ENCODE measurements at places on chromosomes 5 and 9.

DNA sequence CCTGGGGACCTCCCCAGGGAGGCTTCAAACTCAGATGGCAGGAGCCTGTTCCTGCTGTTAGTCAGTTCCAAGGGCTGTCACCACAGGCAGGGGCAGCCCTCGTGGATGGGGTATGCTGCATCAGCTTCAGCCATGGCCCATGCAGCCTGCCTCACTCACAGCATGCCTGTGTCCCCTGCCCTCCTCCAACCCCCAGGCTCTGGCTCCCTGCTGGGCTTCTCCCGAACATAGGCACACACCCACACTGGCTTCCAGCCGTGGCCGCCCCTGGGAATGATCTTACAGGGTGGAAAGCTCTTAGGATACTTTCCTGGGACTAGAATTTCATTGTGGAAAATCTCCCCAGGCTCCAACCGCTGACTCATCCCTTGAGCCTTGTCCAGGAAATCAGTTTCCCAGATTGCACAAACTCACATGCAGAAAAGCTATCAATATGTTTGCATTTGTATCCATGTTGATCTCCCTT lies 163.8 kb downstream of the SEC61B start:
- no peak for DNase-seq

DNA sequence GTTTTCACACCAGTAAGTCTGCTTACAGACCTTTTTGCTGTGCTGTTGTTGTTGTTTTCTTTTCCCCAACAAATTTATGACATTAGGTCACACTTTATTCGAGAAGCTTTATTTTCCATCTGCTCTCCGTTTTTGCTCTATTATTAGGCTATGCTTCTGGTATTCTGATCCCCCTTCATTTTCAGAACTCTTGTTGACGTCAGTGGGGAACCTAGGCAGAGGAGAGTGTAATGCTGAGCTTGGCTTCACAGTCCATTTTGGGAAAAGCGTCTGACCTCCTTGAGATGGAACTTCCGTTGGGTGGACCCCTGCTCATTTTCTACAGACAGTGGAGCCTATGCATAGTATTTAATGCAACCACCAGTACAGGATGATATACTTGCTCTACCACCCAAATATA lies 387.9 kb upstream of the MEF2C start:
- no peak for DNase-seq

DNA sequence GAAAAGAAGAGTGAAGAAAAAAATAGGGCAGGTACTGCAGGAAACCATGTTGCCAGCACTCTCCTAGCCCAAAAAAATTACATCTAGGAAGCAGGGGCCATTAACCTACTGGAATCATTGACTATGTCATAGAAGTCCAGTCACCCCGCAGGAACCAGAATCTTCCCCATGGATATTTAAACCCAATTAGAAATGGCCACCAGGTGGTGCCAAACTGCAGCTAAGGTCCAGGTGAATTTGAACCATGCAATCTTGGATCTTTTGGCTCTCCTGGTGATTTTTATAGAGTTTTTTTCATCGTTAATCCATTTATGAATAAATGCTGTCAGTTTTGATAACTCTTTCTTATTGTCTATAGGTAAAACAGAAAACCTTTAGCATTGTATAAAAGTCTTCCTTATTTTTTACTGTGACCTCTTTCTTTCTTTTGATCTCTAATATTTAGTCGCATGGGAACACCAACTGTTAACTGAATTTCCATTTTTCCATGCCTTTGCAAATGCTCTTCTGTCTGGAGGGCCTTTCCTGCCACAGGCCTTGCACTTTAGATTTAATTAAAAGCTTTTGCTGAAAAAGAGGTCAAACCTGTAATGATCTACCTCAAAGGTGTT lies 147.5 kb upstream of the FGF10 start:
- peak; percentile 0 for DNase-seq

GRCh38 chr5:116668390-116668789 lies 93.8 kb upstream of the SEMA6A start:
- no peak for DNase-seq

GRCh38 chr9:130543859-130544258 lies 35.5 kb upstream of the FUBP3 start:
- no peak for DNase-seq

DNA sequence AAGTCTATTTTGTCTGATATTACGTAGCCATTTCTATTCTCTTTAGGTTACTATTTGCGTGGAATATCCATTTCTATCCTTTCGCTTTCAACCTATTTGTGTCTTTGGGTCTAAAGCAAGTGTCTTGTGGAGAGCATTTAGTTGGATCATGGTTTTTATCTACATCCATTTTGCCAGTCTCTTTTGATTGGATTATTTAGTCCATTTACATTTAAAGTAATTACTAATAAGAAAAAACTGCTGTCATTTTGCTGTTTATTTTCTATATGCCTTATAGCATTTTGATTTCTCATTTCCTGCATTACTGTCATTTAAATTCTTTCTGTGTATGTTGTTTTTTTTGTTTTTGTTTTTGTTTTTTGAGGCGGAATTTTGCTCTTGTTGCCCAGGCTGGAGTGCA lies 26.0 kb upstream of the UBQLN1 start:
- no peak for DNase-seq

DNA sequence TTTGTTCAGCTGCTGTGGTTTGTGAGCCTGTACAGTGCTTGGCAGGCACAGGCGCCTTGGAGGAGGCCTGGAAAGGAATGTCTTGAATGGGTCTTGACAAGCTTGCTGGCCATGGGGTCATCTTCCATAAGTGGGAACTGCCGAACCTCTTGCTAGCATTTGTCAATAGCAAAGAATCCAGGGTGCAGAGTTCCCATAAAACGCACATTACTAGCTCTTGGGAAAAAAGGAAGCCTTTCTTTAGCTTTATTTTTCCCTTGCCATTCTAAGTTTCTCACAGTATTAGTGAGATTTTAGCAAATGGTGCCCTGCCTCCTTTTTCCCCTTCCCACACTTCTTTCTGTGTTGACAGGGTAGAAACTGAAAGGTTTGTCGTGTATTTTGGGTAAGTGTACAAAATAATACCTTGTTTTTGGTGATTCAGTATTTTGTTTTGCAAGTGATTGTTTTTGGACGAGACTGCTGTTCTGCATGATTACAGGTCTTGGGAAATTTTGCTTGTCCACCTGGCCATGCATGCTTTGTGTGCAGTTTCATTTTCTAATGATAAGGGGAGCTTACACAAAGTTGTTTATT lies 82.0 kb downstream of the ADGRV1 start:
- peak; percentile 65 for DNase-seq

DNA sequence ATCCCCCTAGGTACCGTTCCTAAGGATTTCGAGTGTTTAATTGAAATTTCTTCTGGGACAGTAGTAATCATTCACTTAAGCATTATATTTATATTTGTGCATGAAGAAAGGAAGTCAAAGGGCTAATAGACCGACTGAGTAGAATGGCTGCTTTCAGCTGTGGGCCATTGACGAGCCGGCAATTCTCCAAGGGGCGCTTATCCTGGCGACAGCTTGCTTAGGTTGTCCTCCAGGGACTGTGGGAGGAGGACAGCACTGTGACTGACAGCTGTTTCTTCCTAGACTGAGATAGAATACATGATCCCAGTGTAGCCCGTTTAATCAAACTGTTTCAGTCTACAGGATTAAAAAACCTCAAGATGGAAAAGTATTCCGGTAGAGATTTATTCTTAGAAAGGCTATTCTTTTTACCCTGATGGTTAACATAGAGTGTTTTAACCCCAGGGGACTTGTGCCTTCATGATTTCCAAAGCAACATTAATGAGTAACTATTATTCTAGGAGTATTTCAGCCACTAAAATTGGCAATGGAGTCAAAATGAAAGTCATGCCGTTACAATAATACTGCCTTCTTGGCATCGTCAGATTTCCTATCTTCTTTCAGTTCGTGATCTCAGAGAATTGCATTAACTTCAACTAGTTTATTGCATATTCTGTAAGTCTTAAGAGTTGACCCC lies 943.1 kb upstream of the WWC1 start:
- DNase-seq = no peak

GRCh38 chr5:134569758-134570364 lies 44.4 kb downstream of the JADE2 start:
- no peak for DNase-seq

GRCh38 chr5:103758996-103759395 lies 196.4 kb upstream of the NUDT12 start:
- DNase-seq = no peak

Data from astrocyte of the spinal cord (primary cell).